Activated CD4-positive, alpha-beta T cell treated with anti-CD3 and anti-CD28 coated beads, Interleukin-2, amount 10 ng/mL, durations not matched to agents 24 days and 14 days (primary cell): ENCODE measurements at places on chromosomes 3 and 15. TPM values are rescaled to one million over a fixed set of nuclear protein-coding genes. Genes with fewer than 3 reads are reported as not detected.

The DUOXA2 gene
- not detected in 2 replicates for total RNA-seq

The SKIC8 gene
- 57.6 and 62.2 TPM in 2 replicates for total RNA-seq

The THBS1 gene
- 1.9 and 2.8 TPM in 2 replicates for total RNA-seq

The PDCD10 gene
- total RNA-seq, result 73.9 and 76.1 TPM in 2 replicates

The AADACL2 gene
- total RNA-seq, result not detected in 2 replicates

The C3orf33 gene
- 1.6 and 2.1 TPM in 2 replicates for total RNA-seq

The COLQ gene
- 1.7 TPM in 2 replicates for total RNA-seq

The GNB4 gene
- 11.8 and 14.0 TPM in 2 replicates for total RNA-seq

The ELL3 gene
- total RNA-seq, result 1.2 and 1.3 TPM in 2 replicates

The ST8SIA2 gene
- not detected in 2 replicates for total RNA-seq

The WDR72 gene
- not detected in 2 replicates for total RNA-seq

The DNASE1L3 gene
- not detected in 2 replicates for total RNA-seq

The FMN1 gene
- total RNA-seq, result 0.02 TPM in 1 of 2 replicates, not detected in the other

The FGD5 gene
- 0.14 TPM in 1 of 2 replicates, not detected in the other for total RNA-seq

The FBXW12 gene
- 0.14 and 0.28 TPM in 2 replicates for total RNA-seq

The TIGIT gene
- 2.5 and 4.7 TPM in 2 replicates for total RNA-seq

The KLF15 gene
- 0.19 and 0.28 TPM in 2 replicates for total RNA-seq

The LRRC31 gene
- total RNA-seq, result not detected in 2 replicates

The KLHL40 gene
- total RNA-seq, result not detected in 2 replicates

The FSIP1 gene
- 0.37 and 0.47 TPM in 2 replicates for total RNA-seq

The TRPM7 gene
- 39.4 and 41.5 TPM in 2 replicates for total RNA-seq

The GATA2 gene
- not detected in 2 replicates for total RNA-seq

The CHRNA5 gene
- 8.9 and 10.1 TPM in 2 replicates for total RNA-seq

The XYLB gene
- total RNA-seq, result 11.1 and 11.6 TPM in 2 replicates

The KNG1 gene
- total RNA-seq, result not detected in 2 replicates
